ENCODE measurements at places on chromosomes 1 and 21. TPM values are rescaled to one million over a fixed set of nuclear protein-coding genes. Genes with fewer than 3 reads are reported as not detected.
A peak's percentile ranks its signal among the peaks of the same experiment; 100 is the strongest.

Gene SPAG17
- total RNA-seq, result not detected

Gene SERTAD4
- 0.07 TPM for total RNA-seq

Gene LIPI
- total RNA-seq, result not detected

Gene PRAMEF27
- not detected for total RNA-seq

Gene GJA8
- not detected for total RNA-seq

Gene KCNE1
- not detected for total RNA-seq

Gene CLDN17
- not detected for total RNA-seq

Gene PTGFR
- not detected for total RNA-seq

Gene CFAP74
- 4.9 TPM for total RNA-seq

Gene CYP4X1
- not detected for total RNA-seq

Gene COL8A2
- 0.05 TPM for total RNA-seq

Gene VSIG8
- not detected for total RNA-seq

DNA sequence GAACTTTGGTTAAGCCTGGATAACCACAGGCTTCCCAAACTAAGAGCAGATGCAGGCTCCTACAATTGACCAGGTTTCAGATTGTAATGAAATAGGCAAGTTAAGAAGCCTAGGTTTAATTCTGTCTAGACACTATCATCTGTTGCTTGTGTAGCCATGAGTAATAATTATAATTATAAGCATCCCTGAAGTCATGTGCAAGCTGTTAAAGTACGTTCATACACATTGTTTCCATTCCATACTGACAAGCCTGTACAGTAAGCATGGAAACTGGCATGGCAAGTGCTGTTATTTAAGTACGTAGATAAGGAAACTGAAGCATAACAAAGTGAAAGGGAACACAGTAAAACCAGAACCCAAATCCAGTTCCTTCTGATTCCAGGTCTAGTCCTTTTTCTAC lies 557.2 kb upstream of the BEND5 start:
- no peak for DNase-seq

GRCh38 chr1:33576821-33577599 lies 104.6 kb downstream of the ZSCAN20 start:
- DNase-seq, result no peak

DNA sequence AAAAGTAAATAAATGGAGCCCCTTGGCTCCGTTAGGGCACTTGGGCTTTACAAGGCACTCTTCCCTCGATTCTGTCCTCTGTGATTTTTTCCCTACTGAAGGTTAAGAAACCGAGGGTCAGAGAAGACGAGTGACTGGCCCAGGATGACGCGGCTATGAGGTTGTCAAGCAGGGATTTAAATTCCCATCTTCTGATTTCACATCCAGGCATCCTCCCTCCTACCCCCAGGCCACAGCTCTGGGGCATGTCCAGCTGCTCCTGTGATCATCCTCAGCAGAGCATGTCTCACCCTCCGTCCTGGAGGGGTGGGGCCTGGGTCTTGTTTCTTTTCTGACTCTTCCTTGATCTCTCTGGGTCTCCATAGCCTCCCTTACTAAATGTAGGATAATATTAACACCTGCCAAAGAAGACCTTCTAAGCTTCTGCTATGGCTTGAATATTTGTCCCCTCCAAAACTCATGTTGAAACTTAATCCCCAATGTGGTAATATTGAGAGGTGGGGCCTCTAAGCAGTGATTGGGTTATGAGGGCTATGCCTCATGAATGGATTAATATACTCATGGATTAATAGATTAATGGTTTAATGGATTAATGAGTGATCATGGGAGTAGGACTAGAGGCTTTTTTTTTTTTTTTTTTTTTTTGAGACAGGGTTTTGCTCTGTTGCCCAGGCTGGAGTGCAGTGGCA lies 4.6 kb downstream of the CRYBG2 start:
- no peak for DNase-seq

- peak; percentile 2 for DNase-seq
Observed at GRCh38 chr1:223331929-223332328, 32.0 kb downstream of the SUSD4 start.

- peak; percentile 79 for DNase-seq
Observed at GRCh38 chr1:201275253-201275666, 8.0 kb upstream of the PKP1 start.

DNA sequence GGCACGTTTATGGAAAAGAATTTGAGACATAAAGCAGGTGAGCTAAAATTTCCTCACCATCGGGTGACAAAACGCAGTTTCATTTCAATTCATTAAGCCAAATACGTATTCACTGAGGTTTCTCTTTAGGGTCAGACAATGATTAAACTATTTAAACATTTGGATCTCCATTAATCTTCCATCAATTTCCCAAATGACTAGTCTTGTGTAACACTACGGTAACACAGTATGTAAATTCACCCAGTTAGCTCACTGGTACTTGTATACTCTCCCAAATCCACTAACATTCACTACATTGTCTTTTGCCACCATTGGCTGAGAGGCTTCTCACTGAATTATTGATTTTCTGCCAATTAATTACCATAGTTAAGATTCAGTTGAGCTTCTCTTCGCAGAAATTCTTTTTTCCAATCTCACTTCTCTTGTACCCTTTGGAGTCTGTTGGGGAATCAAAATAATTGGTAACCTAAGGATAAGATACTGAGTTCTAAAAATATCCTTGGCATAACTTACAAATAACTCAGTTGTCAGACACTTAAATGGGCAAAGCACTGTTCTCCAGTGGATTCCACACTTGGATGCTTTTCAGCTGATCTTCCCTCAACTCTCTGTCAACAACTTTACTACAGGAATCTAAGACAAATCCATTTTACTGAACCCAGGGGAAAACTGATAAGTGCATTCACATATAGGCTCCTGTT lies 40.7 kb downstream of the SIPA1L2 start:
- DNase-seq, result no peak

DNA sequence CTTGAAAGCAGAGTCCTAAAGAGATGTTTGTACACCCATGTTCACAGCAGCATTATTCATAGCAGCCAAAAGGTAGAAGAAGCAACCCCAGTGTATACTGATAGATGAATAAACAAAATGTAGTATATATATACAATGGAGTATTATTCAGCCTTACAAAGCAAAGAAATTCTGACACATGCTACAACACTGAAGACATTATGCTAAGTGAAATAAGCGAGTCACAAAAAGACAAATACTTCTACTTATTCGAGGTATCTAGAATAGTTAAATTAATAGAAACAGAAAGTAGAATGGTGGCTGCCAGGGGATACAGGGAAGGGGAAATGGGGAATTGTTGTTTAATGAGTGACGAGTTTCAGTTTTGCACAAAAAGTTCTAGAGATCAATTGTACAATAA lies 23.5 kb downstream of the COP1 start:
- DNase-seq, result no peak

- DNase-seq, result peak; percentile 16
Observed at GRCh38 chr1:171486048-171486519, 754 bp downstream of the PRRC2C start.

DNA sequence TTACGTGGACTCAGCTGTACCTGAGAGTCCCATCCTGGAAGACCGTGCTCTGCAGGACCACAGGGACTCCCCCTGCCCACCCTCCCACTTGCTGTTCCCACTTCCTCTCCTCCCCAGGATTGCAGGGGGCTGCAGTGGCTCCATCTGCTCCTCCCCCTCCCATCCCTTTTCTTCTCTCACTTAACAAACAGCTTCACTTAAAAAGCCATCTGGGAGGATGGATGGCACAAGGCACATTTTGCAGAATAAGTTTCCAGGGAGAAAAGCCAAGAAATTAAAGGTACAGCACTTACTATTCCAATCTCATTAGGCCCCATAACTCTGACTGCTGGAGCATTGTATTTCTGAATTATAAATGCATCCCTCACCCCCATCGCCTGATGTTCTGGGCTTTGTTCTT lies 458.7 kb downstream of the PTPRU start:
- no peak for DNase-seq

DNA sequence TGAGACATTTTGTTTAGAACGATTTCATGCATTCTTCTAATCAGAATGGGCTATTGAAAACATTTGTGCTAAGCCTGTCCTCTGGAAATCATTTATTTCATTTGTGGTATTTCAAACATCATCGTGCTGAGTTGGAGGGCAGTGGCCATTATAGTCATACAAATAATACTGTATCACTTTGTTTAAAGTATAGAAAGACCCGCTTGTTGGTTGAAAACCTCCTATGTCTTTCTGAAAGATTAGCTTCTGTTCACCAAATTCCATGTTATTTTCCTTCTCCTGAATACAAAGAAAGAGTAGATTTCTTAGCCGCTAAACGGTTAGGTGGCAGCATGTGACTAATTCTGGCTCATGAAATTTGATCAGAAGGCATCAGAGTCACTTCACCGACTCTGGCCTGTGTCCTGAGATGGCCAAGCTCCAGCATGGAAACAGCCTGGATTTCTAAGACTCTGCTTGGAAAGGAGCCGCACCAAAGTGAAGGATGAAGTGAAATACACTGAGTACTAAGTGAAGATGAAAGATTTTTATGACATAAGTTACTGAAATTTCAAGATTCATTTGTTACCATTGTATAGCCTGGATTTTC lies 355.1 kb downstream of the USP25 start:
- no peak for DNase-seq

- no peak for DNase-seq
Observed at GRCh38 chr1:15941044-15941840, 34.7 kb downstream of the ZBTB17 start.

DNA sequence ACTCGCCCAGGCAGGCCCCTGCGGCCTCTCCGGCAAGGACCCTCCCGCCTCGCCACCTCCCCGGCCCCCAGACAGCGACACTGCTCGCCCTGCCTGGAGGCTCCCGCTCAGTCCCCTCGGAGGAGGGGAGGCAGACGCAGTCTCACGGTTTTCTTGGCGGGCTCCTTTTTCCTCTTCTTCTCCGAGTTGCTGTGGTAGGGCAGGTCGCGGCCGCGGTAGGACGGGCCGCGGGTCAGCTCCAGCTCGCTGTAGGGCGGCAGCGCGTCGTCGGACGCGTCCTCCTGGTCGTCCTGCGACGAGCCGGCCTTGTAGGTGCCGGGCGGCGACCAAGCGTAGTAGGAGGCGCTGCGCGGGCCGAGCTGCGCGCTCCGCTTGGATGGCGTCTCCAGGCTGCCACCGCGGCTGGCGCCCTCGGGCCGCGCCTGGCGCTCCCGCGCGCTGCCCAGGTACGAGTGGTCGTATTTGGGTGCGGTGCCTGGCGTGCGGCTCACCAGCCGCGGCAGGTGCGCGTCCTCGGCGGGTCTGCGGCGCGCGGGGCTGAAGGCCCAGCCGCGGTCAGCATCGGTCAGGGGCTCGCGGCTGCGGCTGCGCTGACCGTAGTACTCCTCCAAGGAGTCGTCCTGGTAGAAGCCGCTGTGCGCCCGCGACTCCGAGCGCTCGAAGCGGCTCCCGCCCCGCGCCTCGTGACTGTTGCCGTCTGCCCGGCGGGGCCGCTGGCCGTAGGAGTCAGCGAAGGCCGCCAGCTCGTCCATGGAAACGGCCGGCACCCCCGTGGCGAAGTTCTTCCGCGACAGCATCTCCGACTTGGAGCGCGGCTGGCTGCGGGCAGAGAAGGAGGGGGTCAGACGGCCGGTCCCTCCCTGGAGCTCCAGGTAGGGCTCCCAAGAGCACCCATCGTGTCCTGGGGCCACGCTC lies 44.8 kb upstream of the TADA1 start:
- DNase-seq, result no peak

DNA sequence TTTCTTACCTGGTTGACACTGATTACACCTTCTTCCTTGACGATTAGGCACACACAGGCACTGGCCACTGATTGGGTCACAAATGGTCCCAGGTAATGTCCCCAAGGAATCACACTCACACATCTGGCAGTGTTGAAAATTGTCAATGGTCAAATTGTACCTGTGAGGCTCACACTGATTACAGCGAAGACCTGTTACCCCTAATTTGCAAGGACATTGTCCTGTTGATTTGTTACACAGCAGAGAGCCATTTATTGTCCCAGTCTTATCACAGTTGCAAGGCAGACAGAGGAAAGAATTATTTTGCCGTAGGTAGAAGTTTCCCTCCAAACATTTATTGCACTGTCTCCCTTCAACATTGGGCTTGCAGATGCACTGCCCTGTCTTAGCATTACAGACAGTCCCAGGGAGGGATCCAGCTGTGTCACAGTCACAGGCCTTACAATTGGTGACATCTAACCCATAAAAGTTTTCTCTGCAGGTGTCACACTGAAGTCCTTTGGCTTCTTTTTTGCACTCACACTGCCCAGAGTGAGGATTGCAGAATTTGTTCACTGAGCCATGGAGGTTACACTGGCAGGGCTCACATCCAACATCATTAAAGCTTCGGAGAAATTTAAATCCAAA lies 176.6 kb downstream of the USH2A start:
- no peak for DNase-seq

DNA sequence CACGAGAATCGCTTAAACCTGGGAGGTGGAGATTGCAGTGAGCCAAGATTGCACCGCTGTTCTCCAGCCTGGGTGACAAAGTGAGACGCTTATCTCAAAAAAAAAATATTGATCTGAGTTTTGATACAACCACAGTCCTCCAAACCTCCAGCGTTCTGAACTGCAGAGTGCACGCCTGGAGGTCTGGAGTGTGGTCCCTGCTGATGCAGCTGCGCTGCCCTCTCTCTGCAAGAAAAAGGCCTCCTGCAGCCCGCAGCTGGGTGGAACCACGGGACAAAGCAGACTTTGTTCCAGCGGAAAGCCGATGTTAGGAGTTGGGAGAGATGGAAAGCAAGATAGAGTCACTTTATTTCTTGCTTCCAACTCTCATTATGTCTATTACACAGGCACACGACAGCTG lies 144.9 kb upstream of the SOD1 start:
- DNase-seq, result no peak

DNA sequence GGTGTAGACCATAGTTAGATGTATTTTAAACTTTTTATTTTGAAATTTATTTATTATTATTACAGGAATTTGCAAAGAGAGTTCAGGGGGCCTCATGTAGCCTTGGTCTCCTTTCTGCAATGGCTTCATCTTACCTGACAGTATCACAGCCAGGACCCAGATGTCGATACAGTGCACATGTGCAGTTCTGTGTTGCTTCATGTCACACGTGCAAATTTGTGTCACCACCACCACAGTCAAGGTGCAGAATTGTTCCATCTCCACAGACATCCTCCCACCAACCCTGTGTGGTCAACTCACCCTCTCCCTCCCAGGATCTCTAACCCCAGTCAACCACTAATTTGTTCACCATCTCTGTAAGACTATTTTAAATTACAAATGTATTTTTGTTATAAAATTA lies 184.5 kb downstream of the CAMTA1 start:
- no peak for DNase-seq

DNA sequence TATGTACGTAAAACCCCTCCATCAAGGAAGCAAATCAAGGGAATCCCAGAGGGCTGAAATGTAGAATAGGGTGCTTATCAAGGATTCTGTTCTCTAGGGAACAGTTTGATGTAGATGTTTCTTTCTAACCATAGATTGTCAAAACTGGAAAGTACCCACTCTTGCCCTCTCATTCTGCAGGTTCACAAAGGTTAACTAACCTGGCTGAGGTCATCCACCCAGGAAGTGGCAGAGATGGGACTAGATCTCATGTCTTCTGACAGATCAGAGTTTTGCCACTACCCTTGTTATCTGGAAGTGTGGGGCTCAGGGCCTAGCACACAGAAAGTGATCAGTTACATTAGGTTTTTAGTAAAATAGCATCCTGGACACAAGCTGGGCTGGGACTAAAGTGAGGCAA lies 47.4 kb downstream of the GFI1 start:
- no peak for DNase-seq

- peak; percentile 21 for DNase-seq
Observed at GRCh38 chr1:119859647-119860046, 36.7 kb downstream of the ADAM30 start.

GRCh38 chr1:117857418-117857817 lies 72.0 kb downstream of the GDAP2 start:
- no peak for DNase-seq

GRCh38 chr1:115140442-115141144 lies 51.3 kb upstream of the TSPAN2 start:
- DNase-seq, result no peak

GRCh38 chr1:218886101-218886871 lies 287.4 kb upstream of the LYPLAL1 start:
- DNase-seq, result no peak

Measured in HCT116 (cell line).